ENCODE measurements at places on chromosomes 4 and X.

- no peak for DNase-seq
These were observed 235.0 kb downstream of the PALLD start for GRCh38 chr4:168731706-168732414.

DNA sequence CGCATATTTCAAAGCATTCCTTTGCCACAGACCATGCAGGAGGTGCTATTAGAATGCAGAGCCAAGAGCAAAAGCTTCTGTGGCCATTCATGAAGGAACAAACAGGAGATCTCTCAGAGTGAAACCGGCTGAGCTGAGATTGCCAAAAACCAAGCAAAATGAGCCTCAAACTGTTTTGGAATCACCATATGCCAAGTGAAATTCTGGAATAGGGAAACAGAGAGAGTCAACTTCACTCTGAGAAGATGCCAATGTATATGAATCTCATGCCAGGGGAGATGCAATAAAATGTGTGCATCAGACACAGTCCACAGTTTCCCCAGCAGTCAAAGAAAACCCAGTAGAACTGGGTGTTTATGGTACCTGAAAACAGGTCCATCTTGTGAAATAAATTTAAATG is 42.3 kb downstream of the SRPX start:
- no peak for DNase-seq

GRCh38 chr4:103400405-103400804 is 202.3 kb upstream of the CENPE start:
- no peak for DNase-seq

DNA sequence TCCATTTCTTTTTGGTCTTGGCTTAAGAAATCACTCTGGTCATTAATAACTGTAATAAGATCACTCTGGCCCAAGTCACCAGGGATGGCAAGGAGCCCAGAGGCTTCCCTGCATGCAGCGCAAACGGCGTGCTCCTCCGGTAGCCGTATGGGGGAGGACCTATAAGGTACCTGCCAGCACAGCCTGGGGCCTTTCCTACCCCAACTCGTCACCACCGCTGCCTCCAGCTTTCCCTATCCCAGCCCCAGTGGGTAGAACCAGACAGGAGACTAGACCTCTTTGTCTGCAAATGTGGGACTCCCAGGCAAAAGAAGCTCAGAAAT is 25.9 kb downstream of the HAND2 start:
- peak; percentile 7 for DNase-seq

- DNase-seq, result no peak
These were observed 1.3 kb downstream of the FAM149A start for GRCh38 chr4:186105647-186106321.

DNA sequence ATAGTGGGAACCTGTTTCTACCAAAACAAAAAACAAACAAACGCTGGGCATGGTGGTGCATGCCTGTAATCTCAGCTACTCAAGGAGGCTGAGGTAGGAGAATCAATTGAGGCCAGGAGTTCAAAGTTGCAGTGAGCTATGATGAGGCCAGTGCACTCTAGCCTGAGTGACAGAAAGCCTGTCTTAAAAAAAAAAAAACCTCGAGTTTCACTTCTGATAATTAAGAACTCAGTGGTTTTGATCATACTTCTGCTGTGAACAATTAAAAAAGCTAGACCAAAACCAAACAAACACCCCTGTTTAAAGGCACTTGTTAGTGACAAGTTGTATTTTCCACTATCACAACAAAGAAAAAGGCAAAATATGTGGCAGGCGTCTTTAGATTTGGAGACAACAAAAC is 15.0 kb upstream of the UBE2D3 start:
- DNase-seq, result no peak

- peak; percentile 11 for DNase-seq
These were observed 72.0 kb upstream of the MAGEB16 start for GRCh38 chrX:35726176-35726575.

DNA sequence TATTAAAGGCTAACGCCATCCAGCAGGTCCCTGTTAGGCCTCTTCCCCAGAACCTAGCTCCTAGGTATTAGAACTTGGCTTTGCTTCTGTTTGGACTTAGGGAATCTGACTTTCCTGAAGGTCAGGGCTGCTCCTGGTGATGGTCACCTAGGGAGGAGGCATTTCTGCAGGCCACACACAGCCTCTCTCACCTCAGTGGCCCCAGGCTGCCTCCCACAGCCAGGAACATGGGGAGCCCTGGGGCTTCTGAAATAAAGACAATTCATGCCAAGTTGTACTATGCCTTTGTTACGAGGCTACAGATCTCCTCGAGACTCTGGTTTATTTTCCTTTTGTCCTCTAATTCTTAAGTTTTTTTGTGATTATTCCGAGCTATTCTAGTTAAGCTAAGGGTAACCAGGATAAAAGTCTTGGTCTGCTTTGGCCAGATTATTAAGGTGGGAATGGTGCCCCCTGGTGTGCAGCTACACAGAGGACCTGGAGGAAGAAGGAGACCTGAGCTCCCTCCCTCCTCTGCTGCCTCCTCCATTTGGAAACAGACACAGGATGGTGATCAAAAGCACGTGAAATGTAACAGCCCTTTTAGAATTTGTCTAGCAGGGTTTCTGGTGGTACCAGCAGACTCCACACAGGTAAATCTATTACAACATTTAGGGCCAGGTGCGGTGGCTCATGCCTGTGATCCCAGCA is 131.0 kb downstream of the DCLK2 start:
- DNase-seq, result peak; percentile 32

- DNase-seq, result no peak
These were observed 30.6 kb upstream of the PHF8 start for GRCh38 chrX:54074826-54075225.

- DNase-seq, result no peak
These were observed 25.1 kb downstream of the RAB9B start for GRCh38 chrX:103806862-103807474.

- peak; percentile 41 for DNase-seq
These were observed 12.4 kb downstream of the EPGN start for GRCh38 chr4:74320559-74321118.

- no peak for DNase-seq
These were observed 3.0 kb upstream of the SLC25A6 start for GRCh38 chrX:1394731-1395501.

- DNase-seq, result no peak
These were observed 14.4 kb downstream of the OGT start for GRCh38 chrX:71547339-71547738.

DNA sequence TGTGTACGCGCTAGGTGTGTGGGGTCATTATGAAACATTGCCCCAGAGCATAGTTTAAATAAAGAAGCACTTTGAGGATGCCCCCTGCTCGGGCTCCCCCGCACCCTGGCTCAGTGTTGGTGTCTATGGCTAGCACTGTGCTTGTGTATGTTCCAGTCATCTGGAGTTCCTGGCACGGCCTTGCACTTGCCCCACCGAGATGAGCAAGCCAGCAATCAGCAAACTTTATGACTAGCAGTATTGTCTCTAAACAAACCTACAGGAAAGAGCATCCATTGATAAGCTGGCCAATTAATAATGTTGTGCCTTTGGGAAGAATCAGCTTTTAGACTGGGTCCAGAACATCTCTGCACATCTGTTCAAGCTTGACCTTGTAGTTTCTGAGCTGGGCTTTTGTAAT is 707 bp upstream of the SHROOM4 start:
- no peak for DNase-seq

- DNase-seq, result no peak
These were observed 108.5 kb upstream of the GLRA2 start for GRCh38 chrX:14420841-14421240.

DNA sequence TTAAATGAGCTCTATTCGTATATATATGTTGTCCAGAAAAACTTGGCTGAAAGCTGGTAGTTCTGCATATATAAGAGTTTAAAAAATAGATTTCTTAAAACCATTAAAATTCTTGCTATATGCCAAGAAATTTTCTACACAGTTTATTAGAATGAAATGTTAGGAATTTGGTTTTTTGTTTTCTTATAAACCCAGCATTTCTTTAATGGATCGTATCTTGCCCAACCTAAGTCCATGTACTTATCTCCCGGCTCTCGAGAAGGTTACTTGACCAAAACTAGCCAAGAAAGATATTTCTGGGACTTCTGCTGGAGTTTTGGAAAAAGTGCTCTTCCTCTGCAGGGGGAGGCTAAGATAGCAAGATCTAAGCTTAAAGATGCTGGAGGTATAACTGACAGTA is 4.7 kb upstream of the ASB5 start:
- DNase-seq, result no peak

DNA sequence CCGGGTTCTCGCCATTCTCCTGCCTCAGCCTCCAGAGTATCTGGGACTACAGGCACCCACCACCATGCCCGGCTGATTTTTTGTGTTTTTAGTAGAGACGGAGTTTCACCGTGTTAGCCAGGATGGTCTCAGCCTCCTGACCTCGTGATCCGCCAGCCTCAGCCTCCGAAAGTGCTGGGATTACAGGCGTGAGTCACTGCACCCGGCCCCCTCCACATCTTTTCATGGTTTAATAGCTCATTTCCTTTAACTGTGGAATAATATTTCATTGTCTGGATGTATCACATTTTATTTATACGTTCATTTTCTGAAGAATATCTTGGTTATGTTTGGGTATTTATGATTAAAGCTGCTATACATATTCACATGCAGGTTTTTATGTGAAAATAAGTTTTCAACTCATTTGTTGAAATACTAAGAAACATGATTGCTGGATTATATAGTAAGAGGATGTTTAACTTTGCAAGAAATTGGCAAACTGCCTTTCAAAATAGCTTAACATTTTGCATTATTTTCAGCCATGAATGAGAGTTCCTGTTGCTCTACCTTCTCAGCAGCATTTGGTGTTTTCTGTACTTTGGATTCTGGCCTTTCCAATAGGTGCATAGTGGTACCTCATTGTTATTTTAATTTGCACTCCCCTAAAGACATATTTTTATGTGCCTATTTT is 591.9 kb downstream of the TECRL start:
- no peak for DNase-seq

GRCh38 chrX:107773206-107773605 is 2.4 kb downstream of the TSC22D3 start:
- no peak for DNase-seq

DNA sequence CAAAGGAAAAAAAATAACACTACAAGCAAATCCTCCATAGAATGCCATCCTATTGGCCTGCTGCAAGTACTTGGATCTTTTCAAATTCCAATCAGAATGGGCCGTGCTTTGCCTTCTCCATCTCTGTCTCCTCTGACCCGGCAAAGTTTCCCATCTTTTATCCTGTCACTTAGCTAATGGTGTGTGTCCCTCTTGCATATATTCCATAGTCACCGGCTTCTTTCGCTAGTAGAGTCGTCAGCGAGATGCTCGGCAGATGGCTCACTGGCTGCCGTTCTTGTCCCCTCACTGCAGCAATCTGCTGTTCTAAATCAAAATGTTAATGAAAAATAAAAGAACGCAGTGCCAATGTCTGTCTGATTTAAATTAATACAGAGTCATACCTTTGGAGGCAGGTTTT is 22.1 kb downstream of the GRIA3 start:
- DNase-seq, result no peak

- DNase-seq, result no peak
These were observed 85.1 kb upstream of the AP1S2 start for GRCh38 chrX:15939737-15940136.

GRCh38 chrX:9703406-9703805 is 62.2 kb downstream of the GPR143 start:
- no peak for DNase-seq

GRCh38 chr4:26005764-26006163 is 91.7 kb downstream of the SMIM20 start:
- DNase-seq, result no peak

DNA sequence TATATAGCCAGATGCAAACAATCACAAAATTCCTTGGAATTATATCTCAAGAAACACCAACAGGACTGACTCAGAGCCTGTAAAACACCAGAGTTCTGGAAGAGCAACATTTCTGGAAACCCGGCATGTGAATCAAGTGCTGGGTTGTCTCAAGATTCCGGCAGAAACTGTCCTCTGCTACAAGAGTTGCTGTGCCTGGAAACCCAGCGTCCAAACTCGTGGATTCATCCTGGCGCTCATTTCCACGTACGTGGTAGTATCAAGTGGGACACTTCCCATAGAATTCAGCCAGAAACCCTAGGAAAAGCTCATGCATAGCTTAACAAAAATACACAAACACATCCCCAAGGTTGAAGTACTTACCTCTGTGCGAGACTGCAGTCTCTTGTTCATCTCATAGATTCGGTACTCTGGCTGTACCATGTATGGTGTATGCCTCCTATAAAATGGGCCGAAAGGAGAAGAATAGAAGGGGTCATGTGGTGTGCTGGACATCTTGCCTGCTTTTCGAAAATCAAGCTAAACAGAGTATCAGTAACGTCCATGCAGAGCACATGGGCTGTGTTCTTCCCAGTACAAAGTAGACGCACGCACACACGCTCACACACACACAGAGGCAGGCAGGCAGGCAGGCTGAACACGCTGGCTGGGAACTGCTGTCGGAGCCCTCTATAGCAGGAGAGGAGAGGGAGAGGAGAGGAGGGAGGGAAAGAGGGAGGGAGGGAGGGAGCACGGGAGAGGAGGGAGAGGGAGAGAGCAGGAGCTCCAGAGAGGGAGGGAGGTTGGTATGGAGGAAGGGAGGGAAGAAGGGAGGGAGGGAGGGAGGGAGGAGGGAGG is at the start of gene LDB2:
Gene LDB2 (minus strand): TSS at position 655 of the 837 bp plus-strand sequence.
- no peak for DNase-seq

- no peak for DNase-seq
These were observed 763.8 kb upstream of the GALNTL6 start for GRCh38 chr4:171049380-171049779.

DNA sequence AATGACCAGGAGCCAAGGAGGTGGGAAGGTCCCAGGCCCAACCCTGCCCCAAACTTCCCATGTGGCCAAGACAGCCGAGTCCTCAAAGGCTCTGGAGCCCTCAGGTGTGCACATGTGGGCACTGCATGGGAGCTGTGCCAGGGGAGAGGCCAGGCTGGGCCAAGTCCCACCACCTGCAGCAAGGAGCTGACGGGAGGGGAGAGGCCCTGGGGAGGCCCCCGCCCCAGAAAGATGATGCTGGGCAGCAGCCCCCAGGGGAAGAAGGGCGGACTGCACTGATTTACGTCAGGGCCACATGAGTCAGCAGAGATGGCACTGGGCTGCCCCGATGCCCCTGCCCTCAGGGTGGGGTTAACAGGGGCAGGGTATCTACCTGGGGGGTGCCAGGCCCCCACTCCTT is 1.4 kb downstream of the L1CAM start:
- no peak for DNase-seq

GRCh38 chr4:84862064-84862463 is 104.4 kb downstream of the WDFY3 start:
- DNase-seq, result no peak

GRCh38 chr4:163911891-163912290 is 417.4 kb downstream of the TMA16 start:
- DNase-seq, result no peak

GRCh38 chrX:150899191-150899757 is 806 bp upstream of the CD99L2 start:
- no peak for DNase-seq

DNA sequence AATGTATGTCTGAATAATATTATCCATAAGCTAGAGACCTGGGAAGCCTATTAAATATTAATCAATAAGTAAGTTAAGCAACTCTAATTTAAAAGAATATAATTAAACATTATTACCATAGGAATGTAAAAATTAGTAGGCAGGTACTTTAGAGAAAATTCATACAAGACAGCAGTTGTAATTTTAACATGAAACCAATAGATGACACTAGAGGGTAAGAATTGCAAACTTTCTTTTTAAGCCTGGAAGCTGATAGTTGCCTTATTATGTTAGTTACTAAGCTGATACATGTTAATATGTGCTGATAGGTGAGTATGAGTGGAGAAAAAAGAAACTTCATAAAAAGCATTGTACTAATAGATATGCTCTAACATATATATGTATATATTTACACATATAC is 1157.4 kb downstream of the FAM133A start:
- DNase-seq, result no peak

- DNase-seq, result no peak
These were observed 27.8 kb downstream of the RP2 start for GRCh38 chrX:46864606-46865005.

- DNase-seq, result no peak
These were observed 47.1 kb upstream of the CLNK start for GRCh38 chr4:10731690-10732089.
